ENCODE measurements at places on chromosomes 1 and 21. TPM values are rescaled to one million over a fixed set of nuclear protein-coding genes. Genes with fewer than 3 reads are reported as not detected.

GRCh38 chr1:160789702-160790611 is 6.0 kb upstream of the LY9 start:
- DNase-seq: no peak

- no peak for DNase-seq
Measured at GRCh38 chr1:47252795-47253194, 20.8 kb upstream of the TAL1 start.

- DNase-seq: no peak
Measured at GRCh38 chr1:150273311-150273710, 721 bp downstream of the C1orf54 start.

The NEK2 gene
- polyA plus RNA-seq: 0.99 TPM

The OR2L13 gene
- not detected for polyA plus RNA-seq

The SLC35F3 gene
- 11.7 TPM for polyA plus RNA-seq

- DNase-seq: peak; percentile 41
Measured at GRCh38 chr1:51898090-51898734, 19.7 kb upstream of the NRDC start.

- no peak for DNase-seq
Measured at GRCh38 chr1:195376190-195376589, 1232.0 kb downstream of the KCNT2 start.

DNA sequence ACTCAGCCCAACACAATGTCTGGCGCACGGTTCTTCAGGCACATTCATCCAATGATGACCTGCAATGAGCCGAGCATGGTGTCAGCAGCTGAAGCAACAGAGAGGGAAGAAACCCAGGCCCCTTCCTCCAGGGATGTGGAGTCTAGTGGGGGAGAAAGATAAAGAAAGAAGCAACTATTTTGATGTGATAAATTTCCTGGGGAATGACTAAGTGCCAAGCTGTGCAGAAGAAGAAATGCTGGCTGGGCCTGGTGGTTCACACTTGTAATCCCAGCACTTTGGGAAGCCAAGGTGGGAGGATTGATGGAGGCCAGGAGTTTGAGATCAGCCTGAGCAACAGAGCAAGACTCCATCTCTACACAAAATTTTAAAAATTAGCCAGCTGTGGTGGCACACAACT is 561.8 kb downstream of the KIF26B start:
- DNase-seq: no peak

The TRNP1 gene
- polyA plus RNA-seq: 130 TPM

GRCh38 chr1:225684741-225685140 is 31.8 kb upstream of the ENAH start:
- no peak for DNase-seq

DNA sequence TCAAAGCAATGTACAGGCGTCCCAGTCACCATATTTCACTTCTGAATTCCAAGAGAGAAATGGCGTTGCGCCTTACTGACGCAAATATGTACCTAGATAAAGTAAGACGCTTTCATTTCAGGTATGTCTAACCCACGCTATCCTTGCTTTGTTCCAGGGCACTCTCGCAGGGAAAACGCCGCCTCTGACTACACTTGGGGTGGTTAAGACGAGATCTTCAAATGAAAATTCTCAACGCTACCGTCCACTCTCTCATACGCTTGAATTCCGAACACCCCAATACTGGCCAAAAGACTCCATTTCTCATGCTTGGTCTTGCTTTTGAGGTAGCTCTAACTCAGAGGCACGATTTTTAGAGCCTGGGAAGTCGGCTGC is 736 bp upstream of the ZMPSTE24 start:
- no peak for DNase-seq

The CD1E gene
- not detected for polyA plus RNA-seq

- no peak for DNase-seq
Measured at GRCh38 chr1:207334337-207334736, 12.9 kb downstream of the CD55 start.

DNA sequence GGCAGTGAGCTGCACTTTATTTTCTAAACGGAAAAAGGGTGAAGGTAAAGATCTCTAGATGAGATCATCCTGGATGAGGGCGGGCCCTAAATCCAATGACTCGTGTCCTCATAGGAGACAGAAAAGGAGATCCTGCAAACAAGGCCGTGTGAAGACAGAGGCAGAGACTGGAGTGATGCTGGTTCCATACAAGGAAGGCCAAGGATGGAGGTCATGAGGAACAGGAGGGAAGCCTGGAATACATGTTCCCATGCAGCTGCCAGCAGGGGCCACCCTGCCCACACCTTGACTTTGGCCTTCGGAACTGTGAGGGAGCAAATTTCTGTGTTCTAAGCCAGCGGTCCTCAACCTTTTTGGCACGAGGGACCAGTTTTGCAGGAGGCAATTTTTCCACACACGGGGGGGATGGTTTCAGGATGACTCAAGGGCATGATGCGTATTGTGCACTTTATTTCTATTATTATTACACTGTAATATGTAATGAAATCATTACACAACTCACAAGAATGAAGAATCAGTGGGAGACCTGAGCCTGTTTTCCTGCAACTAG is 94.3 kb downstream of the PSMG1 start:
- no peak for DNase-seq

DNA sequence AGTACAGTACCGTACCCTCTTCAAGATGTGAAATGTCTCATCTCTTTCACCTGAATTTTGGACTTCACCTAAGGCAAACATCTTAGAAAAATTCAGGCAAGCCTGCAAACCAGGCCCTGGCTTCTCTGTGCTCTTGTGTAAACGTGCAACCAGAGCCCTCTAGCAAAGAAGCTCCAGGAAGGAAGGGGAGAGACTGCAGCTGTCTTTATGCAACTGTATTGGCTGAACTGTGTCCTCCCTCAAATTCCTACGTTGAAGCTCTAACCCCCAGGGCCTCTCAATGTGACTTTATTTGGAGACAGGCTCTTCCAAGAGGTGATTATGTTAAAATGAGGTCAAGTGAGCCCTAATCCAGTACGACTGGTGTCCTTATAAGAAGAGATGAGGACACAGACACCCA is 60.3 kb downstream of the SLC45A1 start:
- DNase-seq: no peak

The TFF2 gene
- not detected for polyA plus RNA-seq

The LRRC71 gene
- polyA plus RNA-seq: not detected

- DNase-seq: no peak
Measured at GRCh38 chr1:20071416-20071815, 1.4 kb downstream of the PLA2G5 start.

- DNase-seq: no peak
Measured at GRCh38 chr1:34887593-34887992, 28.0 kb upstream of the SMIM12 start.

The LDLRAD1 gene
- polyA plus RNA-seq: not detected

The TNFRSF18 gene
- 0.63 TPM for polyA plus RNA-seq

GRCh38 chr1:202578001-202578504 is 132.2 kb downstream of the SYT2 start:
- DNase-seq: no peak

DNA sequence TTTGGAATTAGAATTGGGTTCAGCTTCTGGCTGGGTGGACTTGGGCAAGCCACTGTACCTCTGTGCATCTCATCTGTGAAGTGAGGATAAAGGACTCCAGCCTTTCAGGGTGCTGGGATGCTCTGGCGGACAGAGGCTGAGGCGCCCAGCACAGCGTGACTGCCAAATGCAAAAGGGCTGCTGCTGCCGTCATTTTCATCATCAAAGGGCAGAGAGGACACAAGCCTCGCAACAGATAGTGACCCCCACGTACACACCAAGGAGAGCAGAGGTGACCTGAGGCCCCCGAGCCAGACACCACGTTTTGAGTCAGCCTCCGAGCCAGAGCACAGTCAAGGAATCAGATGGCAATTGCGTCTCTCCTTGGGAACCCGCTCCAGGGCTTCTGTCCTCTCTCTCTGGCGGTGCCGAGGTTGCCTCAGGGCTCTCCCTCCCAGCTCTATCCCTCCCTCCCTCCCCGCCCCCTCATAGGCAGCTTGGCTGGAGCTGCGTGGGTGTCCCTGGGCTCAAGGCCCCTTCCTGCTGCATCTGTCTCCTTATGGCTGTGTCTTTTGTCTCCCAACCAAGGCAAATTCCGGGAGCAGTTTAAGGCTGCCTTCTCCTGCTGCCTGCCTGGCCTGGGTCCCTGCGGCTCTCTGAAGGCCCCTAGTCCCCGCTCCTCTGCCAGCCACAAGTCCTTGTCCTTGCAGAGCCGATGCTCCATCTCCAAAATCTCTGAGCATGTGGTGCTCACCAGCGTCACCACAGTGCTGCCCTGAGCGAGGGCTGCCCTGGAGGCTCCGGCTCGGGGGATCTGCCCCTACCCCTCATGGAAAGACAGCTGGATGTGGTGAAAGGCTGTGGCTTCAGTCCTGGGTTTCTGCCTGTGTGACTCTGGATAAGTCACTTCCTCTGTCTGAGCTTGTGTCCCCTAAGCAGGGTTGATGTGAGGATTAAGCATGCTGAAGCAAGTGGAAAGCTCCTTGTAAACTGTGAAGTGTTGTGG is 9.0 kb downstream of the HCRTR1 start:
- no peak for DNase-seq

DNA sequence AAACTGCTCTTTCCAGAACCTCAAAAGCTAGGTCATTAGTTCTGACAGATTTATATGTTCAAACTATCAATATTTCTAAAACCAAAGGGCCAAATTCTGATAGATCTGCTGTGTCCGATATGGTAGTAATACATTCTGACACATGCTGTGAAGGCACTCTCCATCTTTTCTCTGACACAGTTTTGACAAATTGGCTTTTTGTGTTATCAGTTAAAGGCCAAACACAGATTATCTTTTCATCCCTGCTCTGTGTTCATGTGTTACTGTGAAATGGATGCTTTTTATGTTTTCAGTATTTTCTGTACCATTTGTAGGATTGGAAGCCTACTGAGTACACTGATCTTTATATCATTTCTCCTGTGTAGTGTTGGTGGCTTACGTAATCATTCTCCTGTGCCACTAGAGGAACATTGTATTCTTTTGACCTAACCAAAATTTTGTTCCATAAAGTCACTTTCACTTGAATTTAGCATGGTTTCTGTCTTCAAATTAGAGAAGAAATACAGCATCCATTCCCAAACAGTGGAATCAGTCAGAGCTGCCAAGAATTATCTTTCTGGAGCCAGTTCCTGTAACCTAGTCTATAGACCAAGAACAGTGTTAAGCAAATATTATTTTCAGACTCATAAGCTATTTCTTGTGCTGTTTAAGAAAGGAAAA is 137.2 kb downstream of the ADGRL2 start:
- no peak for DNase-seq

- DNase-seq: no peak
Measured at GRCh38 chr1:94056171-94056570, 64.8 kb downstream of the ABCA4 start.

DNA sequence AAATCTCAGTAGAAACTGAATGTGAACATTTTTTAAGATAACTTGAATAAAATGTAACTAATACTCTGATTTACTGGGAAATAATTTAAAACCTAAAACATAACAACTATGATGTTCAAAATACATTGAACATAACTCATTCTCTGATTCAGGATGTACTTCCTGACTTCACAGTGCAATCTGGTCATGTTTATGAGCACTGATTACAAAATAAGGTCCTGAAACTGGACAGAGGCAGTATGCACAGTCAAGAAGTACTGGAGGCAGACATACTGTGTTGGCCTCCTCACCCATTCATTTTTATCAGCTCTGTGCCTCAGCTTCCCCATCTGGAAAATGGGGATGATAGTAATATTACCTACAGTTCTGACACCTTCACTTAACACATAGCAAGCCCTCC is 651.3 kb downstream of the PTPRC start:
- DNase-seq: no peak

The KLHDC7A gene
- not detected for polyA plus RNA-seq

The SLFNL1 gene
- polyA plus RNA-seq: 0.04 TPM

DNA sequence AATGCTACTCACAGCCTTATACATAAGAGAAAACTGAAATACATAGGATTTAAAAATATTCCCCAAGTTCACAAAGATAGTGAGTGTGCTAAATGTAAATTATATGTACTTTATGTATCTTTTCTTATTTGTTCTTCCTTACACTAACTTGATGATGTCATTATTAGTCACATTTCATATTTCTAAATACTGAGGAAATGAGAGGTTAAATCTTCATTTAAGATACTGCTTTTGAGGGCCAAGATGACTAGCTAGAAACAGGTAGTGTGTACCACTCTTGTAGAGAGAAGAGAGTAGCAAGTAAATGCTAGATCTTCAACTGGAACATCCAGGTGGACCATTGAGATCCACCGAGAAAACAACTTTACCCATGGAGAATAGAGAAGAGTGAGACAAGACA is 29.8 kb downstream of the PYHIN1 start:
- no peak for DNase-seq

The MAN1A2 gene
- 23.1 TPM for polyA plus RNA-seq

The JAM2 gene
- polyA plus RNA-seq: not detected

The AADACL4 gene
- not detected for polyA plus RNA-seq

DNA sequence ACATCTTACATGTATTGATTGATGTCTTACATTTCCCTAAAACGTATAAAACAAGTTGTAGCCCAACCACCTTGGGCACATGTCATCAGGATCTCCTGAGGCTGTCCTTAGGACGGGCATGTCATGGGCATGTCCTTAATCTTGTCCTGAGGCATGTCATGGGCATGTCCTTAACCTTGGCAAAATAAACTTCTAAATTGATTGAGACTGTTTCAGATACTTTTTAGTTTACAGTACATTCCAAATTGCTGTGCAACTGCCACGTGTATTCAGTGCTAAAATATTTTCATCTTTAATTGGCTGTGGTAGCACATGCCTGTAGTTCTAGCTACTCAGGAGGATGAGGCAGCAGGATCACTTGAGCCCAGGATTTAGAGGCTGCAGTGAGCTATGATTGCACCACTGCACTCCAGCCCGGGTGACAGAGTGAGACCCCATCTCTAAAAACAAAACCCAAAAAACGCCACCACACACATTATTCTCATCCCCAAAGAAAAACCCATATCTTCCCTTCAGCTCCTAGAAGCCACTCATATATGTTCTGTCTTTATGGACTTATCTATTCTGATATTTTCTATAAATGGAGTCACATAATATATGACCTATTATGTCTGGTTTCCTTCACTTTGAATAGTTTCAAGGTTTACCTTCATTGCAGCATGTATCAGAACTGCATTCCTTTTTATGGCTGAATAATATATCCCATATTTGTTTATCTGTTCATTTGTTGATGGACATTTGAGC is 96.0 kb upstream of the BTG3 start:
- no peak for DNase-seq

GRCh38 chr1:188582911-188583532 is 1754.3 kb downstream of the PLA2G4A start:
- no peak for DNase-seq

DNA sequence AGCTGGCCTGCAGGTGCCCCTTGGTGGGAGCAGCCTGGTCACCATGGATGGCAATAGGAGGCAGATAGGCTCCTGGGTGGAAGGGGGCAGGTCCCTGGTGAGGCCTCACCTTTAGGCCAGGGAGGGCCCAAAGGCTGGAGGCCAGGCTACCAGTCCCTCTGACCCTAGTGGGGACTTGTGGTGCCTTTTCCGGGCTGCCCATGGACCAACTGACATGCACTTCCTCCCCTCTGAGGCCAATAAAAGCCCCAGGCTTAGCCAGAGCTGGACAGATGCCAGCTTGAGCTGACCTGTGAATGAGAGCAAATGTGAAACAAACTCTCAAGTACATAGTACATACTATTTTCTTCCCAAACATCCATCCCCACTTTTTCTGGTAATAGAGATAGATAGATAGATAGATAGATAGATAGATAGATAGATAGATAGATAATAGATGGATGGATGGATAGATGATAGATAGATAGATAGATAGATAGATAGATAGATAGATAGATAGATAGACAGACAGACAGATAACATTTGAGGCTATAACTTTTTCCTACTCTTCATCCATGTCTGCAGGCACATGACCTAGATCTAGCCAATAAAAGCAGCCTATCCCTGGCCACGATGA is 9.2 kb upstream of the CTTNBP2NL start:
- DNase-seq: no peak

The OR2T2 gene
- polyA plus RNA-seq: not detected
